ENCODE measurements at places on chromosomes 12 and 14.

DNA sequence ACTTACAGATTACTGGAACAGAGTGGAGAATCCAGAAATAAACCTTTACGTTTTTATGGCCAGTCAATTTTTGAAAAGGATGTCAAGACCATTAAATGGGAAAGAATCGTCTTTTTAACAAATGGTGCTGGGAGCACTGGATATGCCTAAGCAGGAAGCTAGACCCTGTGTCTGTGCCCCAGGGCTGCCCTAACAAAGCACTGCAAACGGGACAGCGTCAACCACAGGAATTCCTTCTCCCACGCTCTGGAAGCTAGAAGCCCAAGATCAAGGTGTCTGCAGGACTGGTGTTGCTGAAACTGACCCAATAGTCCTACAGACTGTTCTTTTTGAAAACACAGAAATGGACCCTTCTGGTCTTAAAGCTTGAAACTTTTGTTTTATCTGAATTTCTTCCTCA is 9.3 kb upstream of the TMEM121 start:
- peaks cover 22% of the 10 kb centered on the region for H3K27me3 ChIP-seq
- no peaks in the 10 kb centered on the region for H3K4me1 ChIP-seq
- no peaks in the 10 kb centered on the region for H3K36me3 ChIP-seq
- H3K4me3 ChIP-seq, result no peak overlapping the region
- no peak overlapping the region for H3K27ac ChIP-seq

- no peaks in the 10 kb centered on the region for H3K4me1 ChIP-seq
- H3K27ac ChIP-seq, result no peak overlapping the region
- no peak overlapping the region for H3K4me3 ChIP-seq
- H3K36me3 ChIP-seq, result no peaks in the 10 kb centered on the region
Observed at GRCh38 chr12:15716581-15716980, 72.6 kb downstream of the EPS8 start.

- H3K4me1 ChIP-seq, result no peaks in the 10 kb centered on the region
- peaks cover 12% of the 10 kb centered on the region for H3K27me3 ChIP-seq
- H3K27ac ChIP-seq, result no peak overlapping the region
- no peak for DNase-seq
Observed at GRCh38 chr12:80702889-80703805, 4.3 kb upstream of the MYF6 start.

DNA sequence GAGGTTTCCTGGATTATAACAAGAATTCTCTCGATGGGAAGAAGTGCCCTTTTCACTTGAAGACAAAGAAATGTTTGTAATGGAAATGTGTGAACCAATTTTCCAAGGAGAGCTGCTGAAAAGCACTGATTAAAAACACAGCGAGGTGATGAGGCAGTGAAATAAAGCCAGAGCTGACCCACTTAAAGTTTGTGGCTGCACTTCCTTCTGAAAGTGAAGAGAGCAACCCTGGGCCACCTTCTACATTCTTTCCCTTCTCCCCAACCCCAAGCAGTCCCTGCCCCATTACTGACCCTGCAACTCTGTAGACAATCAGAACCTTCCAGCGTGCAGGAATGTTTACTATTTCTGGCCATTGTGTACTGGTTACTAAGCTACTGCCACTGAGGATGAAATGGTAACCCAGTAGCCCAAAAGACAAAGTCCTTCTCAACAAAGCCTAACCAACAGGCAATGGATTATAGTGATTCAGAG is 173.9 kb downstream of the TTC7B start:
- no peak for DNase-seq
- no peaks in the 10 kb centered on the region for H3K4me1 ChIP-seq
- no peak overlapping the region for H3K27ac ChIP-seq
- H3K36me3 ChIP-seq, result no peaks in the 10 kb centered on the region
- no peaks in the 10 kb centered on the region for H3K27me3 ChIP-seq

DNA sequence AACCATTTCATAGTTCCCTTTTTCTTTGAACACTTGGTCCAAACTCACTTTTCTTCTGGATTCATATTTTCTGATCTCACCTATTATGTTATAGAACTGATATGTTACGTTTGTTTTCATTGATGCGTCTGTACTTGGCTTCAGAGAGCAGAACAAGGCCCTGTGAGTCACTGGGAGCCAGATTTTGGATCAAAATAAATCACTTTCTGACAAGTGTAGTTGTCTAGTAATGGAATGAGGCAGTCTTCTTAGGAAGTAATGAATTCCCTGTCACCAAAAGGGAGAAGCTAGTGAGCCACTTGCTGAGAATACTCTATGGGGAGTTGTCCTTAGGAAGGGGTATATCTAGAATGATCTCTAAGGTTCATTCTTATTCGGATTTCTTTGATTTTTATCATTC is 10.2 kb downstream of the BICD1 start:
- no peak for DNase-seq
- H3K4me1 ChIP-seq, result peaks cover 16% of the 10 kb centered on the region
- H3K27ac ChIP-seq, result no peak overlapping the region
- no peaks in the 10 kb centered on the region for H3K36me3 ChIP-seq
- H3K27me3 ChIP-seq, result no peaks in the 10 kb centered on the region
- no peak overlapping the region for H3K4me3 ChIP-seq
